ENCODE measurements at places on chromosomes 5 and 9. TPM values are rescaled to one million over a fixed set of nuclear protein-coding genes. Genes with fewer than 3 reads are reported as not detected.
A peak's percentile ranks its signal among the peaks of the same experiment; 100 is the strongest.

The SHISAL2B gene
- not detected for total RNA-seq

The FBP2 gene
- not detected for total RNA-seq

The MOCS2 gene
- total RNA-seq: 15.2 TPM

The ANXA2R gene
- 33.0 TPM for total RNA-seq

The CNTNAP3B gene
- total RNA-seq: not detected

The SLC45A2 gene
- not detected for total RNA-seq

The KIF3A gene
- total RNA-seq: 17.9 TPM

The SMIM32 gene
- total RNA-seq: not detected

The CCL27 gene
- total RNA-seq: not detected

The HDHD3 gene
- 14.6 TPM for total RNA-seq

The DND1 gene
- 1.9 TPM for total RNA-seq

The PCDHB9 gene
- not detected for total RNA-seq

The RPP25L gene
- 8.3 TPM for total RNA-seq

The PCDHGA2 gene
- total RNA-seq: not detected

GRCh38 chr5:12876541-12877298 is 972.5 kb upstream of the CTNND2 start:
- DNase-seq: no peak

DNA sequence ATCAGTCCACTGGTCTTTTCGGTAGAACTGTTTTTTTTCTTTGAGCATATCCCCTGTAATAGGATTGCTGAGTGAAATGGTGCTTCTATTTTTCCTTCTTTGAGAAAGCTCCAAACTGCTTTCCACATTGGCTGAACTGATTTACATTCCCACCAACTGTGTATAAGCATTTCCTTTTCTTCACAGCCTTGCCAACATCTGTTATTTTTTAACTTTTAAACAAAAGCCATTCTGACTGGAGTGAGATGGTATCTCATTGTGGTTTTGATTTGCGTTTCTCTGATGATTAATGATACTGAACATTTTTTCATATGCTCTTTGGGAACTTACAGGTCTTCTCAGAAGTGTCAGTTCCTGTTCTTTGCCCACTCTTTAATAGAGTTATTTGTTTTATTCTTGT is 764.7 kb downstream of the MTRR start:
- DNase-seq: no peak

DNA sequence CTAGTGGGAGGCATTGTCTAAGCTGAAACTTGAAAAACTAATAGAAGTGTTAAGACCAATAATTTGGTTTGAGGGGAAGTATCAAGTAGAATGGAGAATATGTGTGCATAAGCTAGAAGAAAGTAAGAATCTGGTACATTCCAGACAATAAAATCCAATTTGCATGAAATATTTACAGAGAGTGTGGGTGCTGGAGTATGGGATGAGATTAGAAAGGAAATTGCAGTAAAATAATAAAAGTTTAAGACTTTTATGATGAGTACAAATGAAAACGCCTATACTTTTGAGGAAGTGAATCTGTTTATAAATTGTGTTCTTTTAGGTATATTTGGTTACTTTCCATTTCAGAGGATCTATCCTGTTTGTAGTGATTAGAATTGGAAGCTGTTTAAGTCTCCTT is 165.4 kb upstream of the TNC start:
- no peak for DNase-seq

DNA sequence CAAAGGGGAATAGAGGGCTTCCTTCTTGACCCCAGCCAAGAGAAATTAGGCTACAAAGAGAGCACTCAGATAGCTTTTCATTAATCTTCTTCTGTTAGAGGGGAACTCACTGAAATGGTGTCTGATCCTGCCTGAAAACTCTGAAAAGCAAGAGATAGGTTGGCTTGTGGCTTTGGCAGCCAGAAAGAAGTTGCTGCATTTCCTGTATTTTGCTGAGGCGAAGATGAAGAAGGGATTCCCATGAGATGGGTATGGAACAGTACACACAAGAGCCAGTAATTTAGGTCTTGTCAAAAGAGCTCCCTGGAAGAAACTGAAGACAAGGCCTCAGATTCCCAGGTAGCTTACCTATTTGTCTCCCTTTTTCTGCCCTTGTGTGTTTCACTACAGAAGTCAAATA is 120.9 kb upstream of the TARS1 start:
- no peak for DNase-seq

GRCh38 chr5:115625579-115626444 is at the start of gene TMED7:
Gene TMED7, minus strand, starts transcription at chr5:115626036. Its CDS starts 244 bp downstream, at chr5:115625792.
- DNase-seq: peak; percentile 99

- DNase-seq: no peak
Measured at GRCh38 chr9:120252248-120252647, 327.7 kb downstream of the CDK5RAP2 start.

- no peak for DNase-seq
Measured at GRCh38 chr9:34010979-34011378, 37.7 kb downstream of the UBAP2 start.

- no peak for DNase-seq
Measured at GRCh38 chr5:59367791-59368394, 525.6 kb downstream of the PDE4D start.

- DNase-seq: no peak
Measured at GRCh38 chr5:68299105-68299504, 83.5 kb downstream of the PIK3R1 start.

- DNase-seq: no peak
Measured at GRCh38 chr9:131238402-131239021, 37.8 kb downstream of the FAM78A start.

- no peak for DNase-seq
Measured at GRCh38 chr5:116598911-116599310, 24.3 kb upstream of the SEMA6A start.

DNA sequence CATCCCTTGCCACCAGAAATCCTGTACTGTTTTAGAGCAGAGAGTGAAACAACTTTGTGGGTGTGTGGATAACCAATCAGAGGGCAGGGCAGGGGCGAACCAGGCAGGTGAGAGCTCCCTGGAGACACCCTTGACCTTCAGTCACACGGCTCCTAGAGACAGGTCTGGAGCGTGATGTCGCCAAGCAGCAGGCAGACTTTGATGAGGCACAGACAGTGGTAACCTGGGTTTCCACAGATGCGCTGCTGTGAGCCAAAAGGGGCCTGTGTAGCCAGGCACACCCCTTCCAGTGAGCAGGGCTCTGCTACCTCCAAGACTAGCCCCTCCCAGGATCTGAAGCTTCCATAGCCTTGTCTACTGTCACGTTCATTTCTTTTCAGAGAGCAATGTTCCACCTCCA is 317.8 kb upstream of the ADCY2 start:
- no peak for DNase-seq

GRCh38 chr5:154608531-154609011 is 130.5 kb upstream of the HAND1 start:
- DNase-seq: no peak

DNA sequence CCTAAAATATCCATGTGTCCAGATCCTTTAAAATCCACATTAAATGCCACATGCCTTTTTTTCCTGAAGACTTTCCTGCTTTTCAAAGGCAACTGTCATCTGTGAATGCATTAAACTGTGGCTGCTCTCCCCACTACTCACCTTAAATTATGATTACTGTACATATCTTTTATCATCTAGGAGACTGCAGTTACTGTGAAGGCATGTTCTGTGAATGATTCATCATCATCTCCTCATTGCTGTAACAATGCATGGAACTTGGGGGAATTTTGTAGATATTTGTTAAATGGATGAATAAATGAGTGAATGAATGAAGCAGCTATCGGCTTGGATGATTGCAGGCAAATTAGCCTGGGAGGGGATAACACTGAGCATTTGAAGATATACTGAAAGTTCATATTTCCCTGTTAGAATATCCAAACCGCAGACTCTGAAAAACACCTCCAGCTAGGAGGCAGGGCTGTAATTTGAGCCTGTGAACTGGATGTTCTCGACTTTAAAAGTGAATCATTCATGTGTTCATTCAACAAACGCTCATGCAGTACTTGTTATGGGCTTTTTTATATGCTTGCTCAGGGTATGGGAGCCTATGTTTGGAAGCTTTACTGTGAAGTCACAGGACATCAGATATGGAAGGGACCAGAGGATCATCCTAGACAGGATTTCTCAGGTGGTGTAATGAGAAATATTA is 519.2 kb downstream of the KIF4B start:
- no peak for DNase-seq

DNA sequence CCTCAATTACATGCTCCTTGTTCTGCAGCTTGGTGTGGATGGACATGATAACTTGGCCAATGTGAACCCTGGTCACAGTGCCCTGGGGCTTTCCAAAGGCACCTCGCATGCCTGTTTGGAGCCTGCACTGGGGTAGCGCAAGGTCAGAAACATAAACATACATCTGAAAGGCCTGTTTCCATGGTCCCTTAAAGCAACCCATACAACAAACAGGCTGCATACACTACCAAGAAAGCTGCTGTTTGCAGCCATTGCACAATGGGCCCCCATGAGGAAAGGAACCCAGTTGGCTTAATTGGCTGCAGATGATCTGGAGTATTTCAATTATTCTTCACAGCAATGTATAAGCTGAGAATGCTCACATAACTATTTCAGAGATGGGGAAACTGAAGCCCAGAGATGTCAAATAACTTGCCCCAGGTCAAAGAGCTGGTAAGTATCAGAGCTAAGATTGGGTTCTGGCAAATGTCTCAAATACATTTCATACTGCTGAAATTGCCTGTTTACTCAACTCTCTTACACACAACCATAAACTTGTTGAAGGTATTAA is 233.9 kb downstream of the ASTN2 start:
- no peak for DNase-seq

GRCh38 chr5:67058998-67059743 is 137.4 kb downstream of the CD180 start:
- DNase-seq: no peak

DNA sequence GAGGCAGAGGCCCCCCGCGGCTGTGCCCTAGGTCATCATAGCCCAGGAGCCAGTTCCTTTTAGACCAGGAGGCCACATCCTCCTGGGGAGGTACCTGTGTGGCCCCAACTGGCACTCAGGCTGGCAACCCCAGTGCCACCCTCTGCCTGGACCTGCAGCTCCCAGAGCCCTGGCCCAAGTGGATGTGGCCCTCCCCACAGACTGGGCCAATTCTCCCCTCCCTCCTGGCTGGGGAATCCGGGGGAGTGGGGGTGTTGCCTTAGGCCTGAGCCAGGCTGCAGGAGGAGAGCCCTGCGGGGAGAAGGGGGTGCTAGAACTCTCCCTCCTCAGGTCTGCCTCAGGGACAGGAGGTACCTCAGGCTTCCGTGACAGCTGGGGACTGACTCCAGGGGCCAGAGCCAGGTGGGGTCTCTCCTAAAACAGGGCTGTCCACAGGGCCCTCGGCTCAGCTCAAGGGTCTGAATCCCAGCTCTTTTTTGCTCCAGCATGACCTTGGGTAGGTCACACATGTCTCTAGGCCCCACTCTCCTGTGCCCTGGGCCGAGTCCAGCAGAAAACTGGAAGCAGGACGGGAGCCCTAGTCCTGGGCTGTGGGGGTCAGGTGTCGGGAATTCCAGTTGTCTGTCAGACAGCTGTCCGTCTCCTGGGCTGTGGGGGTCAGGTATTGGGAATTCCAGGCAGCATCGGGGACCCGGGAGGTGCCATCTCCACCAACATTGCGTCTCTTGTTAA is 9.6 kb downstream of the DNLZ start:
- no peak for DNase-seq

DNA sequence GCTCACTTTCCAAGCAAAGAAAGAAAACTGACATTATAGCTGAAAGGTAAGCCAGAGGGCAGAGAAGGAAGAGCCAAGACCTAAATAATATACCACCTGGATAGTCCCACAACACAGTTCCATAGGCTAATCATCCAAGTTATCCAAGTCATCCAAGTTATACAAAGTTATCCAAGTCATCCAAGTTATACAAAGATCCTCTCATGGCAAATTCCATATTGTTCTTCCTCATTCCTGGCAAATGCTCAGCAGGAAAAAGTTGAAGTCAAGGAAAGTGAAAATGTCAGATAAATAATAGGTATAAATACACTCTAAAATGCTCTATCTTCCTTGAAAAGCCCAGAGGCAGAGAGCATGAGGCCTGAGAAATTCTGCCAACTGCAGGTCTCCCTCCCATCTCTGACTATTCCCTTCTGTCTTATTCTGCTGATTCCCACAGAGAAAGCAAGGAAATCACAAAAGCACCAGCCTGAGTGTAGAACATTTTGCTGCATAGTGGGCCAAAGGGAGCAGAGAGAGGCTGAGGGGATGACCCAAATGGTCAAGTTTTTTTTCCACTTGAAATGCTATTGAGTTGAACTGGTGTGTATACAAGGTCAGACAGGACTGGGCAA is 12.5 kb downstream of the MCTP1 start:
- DNase-seq: no peak

GRCh38 chr9:35749515-35750255 is 598 bp downstream of the RGP1 start:
- peak; percentile 22 for DNase-seq

GRCh38 chr9:111484572-111484894 is 350 bp upstream of the ECPAS start:
- DNase-seq: no peak

DNA sequence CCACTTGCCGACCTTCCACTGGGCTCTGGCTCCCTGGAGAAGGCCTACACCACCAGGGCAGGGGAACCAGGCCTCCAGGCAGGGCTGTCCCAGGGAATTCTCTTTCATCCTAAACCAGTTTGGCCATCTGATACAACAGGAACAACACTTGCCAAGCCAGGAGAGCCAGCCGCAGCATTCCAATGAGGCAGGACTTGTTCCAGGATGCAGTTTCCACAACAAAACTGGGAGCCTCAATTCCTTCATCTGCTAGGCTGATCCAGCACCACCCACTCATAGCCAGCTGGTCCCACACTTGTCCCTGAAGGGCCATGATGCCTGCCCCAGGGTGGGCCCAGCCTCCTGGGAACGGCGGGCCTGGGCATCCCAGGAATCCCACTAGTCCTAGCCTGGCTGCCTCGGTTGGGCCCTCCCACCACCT is 26.0 kb downstream of the BICD2 start:
- DNase-seq: no peak

- no peak for DNase-seq
Measured at GRCh38 chr5:139415221-139415861, 11.5 kb upstream of the SPATA24 start.

DNA sequence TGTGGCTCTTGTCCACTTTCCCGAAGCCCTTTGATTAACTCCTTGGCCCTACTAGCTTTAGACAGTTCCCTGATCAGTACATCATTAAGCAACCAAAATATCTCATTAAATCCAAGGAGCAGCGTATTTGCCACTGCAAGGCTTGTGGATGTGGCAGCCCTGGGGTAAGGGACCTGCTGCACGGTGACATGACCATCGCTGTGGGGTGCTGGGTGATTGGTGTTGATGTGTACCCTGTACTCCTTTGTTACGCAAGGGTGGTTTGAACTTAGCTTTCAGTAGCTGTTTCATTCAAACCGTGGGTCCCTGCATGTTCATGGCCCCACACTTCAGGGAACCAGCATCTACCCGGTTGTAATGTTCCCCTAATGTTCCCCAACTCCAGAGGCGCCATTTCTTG is 41.0 kb downstream of the OTULIN start:
- DNase-seq: no peak

Measured in T-helper 17 cell (primary cell).